ENCODE measurements at places on chromosomes 2 and 18.

- no peak for DNase-seq
Observed at GRCh38 chr2:20016346-20016745, 3.9 kb upstream of the MATN3 start.

DNA sequence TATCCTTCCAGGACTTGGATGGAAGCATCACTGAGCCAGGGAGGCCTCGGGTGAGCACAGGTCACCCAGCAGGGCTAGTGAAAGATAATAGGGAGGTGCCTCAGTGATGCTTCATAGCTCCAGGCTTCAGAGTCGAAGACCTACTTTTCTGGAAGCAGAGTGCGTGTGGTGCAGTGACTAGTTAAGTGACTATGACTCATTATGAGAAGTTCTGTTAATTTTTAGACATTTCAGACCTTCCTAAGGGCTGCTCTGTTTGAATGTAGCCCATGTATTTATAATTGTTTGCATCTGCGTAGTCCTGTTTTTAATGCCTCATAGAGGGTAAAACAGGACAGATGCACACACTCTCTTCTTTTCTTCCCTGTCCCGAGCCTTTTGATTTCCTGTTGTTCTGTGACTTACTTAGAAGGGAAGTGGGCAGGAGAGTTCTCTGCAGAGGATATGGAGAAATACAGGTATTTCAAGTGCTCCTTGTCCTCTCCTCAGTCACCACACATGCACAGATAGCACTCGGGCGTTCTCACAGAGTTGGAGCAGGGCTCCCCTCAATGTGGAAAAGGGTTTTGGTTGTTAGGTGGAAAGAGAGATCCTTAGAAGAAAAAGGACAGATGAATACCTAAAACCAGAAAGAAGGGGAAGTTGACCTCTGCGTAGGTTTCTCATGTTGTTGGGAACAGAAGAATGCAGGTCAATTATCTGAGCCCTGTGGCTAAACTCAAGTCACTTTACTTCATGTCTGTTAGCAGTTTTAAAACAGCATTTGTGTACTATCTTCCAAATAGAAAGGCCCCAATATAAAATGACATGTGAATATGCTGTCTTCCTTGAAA is 34.7 kb downstream of the RALB start:
- no peak for DNase-seq

DNA sequence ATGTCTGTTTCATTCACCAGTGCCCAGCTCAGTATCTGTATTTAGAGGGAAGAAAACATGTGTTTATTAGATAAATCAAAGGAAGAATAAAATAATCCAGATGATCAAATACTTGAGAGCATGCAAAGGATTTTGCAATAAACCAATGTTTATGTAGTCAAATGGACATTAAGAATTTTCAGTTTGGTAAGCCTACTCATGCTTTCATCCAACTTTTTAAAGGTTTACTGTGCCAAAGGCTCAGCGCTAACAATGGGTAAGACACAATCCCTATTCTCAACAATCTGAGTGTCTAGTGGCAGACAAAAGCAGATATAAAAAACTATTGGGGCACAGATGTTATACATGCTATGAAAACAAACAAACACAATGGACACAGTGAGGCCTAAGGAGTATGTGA is 26.3 kb downstream of the GRB14 start:
- DNase-seq, result no peak

DNA sequence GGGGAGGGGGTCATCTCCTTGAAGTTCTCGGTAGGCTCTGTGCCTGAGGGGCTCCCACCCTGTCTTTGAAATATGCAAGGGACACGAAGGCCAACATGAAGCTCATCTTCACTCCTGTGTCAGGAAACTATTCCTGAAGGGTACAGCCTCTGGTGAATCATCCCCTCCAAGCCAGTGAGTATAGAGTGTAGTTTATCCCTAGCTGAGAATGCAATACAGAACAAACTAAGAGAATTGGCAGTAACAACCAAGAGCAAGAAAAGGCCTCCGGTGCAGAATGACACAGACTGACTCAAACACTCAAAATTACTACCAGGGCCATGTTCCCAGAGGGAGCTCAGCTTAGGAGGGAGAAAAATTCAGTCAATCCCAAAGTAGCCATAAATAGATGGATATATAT is 413.3 kb downstream of the BCL11A start:
- no peak for DNase-seq

DNA sequence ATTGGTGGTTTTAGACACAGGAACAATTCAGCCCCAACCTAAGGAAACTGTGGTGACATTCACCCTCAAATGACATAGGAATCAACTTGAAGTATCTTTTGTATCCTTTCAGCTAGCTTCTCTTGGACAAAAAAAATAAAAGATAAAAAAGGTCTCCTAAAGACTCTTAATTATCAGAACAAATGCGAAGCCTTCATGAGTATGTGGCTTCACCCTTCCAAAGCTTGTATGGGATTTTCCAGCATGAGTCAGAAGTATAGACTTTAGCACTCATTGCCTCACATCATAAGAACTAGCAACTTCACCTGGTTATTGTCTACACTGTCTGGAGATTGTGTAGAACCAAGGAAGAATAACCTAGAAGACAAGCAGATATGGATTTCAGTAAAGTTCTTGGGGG is 135.4 kb downstream of the LAMA3 start:
- no peak for DNase-seq

DNA sequence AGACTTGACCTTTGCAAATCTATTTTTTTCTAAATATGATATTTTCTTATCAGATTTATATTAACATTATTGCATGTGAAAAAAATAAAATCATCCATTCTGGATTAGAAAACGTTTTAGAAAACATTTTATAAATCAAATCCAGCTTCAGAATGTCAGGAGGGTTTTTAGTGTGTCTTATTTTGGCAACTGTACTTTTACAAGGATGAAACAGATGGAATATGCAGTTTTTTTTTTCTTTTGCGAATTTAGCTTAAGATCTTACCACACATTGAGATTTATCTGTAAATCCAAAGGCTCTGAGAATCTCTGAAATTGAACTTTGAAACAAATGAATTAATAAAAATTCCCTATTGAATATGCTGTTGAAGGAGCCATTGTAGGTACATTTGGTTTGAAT is 36.7 kb downstream of the FAM171B start:
- no peak for DNase-seq

DNA sequence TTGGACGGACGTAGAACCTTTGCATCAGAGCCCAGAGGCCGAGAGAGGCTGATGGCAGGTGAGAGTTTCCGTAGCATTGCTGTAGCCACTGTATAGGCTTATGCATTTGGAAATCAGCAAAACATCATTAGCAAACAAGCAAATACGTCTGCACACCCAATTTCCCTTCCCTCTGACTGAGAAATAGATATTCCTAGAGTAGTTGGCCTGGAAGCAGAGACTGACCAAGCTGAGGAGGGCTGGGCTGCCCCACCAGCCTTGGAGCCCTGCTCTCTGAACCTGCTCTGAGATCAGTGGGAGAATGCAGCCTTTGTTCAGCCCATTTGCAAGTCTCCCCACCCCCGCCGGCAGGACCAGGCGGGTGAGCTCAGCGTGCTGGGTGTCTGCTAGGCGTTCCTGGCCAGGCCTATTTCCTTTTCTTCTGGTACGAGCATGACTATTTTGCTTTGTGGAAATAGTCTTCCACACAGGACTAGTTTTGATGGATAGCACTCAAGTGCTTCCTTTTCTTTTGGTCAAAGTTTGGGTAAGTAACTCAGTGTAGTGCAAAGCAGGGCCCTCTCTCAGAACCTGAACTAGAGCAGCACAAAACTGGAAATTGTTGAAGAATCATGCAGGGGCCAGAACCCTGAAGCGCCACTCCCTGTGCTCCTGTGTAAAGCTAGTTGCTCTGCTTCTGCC is 21.9 kb upstream of the RNF149 start:
- no peak for DNase-seq

All from omental fat pad (tissue), 4 donors.